ENCODE measurements at places on chromosomes 16 and 17.

DNA sequence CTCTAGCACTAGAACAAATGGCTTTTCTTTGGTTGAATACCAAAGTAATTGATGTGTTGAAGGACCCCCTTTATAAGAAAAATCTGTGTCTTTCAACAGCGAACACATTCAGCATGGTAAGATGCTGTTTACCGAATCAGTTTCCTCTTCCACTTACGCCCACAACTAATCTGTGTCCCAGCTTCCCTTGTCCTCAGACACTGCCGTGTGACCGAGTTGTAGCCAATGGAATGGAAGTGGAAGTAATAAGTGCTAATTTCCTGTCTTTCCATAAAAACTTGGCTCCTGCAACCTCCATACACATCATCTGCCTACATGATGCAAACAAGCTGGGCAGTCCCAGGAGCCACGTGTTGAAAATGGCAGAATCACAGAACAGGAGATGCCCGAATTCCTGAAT is 10.4 kb downstream of the CDIPT start:
- no peak for DNase-seq

DNA sequence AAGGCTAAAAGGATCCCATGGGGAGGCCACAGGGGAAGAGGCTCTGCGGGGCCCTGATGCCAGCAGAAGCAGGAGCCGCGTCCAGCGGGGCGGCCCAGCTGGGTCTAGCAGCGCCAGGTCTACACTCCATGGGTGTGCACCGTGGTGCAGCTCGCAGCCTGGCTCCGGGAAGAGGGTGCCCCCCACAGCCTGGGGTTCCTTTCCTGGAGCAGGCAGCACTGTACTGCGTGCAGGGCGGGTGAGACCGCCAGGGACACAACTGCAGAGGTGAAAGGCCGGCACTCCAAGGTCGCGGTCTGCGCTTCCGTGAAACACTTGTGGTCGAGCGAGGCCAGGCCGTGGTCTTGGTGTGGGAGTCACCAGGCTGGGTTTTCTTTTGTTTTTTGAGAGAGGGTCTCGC is 6.5 kb upstream of the CCDC154 start:
- DNase-seq = no peak

- DNase-seq = no peak
Observed at GRCh38 chr17:9192010-9192409, 170.7 kb downstream of the NTN1 start.

- no peak for DNase-seq
Observed at GRCh38 chr17:65231086-65231485, 93.9 kb downstream of the RGS9 start.

- no peak for DNase-seq
Observed at GRCh38 chr17:66304304-66305174, 2.1 kb downstream of the PRKCA start.

DNA sequence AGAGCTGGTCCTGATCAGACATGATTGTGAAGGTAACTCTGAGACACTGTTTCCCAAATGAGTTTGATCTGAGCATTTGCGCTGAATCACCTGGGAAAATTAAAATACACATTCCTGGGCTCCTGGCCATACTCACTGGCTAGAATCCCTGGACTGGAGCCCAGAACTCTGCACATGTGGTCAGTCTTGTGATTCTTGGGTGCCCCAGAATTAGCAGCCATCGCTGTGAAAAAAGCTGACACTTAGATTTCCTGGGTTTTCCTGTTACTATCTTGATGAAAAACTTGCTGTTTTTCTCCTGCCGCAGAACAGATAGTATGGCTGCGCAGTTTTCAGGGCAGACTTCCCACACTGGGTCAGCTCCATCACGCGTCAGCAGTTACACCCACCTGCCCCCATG is 24.6 kb downstream of the NECAB2 start:
- peak; percentile 66 for DNase-seq
